ENCODE measurements at places on chromosomes 3 and 15.

DNA sequence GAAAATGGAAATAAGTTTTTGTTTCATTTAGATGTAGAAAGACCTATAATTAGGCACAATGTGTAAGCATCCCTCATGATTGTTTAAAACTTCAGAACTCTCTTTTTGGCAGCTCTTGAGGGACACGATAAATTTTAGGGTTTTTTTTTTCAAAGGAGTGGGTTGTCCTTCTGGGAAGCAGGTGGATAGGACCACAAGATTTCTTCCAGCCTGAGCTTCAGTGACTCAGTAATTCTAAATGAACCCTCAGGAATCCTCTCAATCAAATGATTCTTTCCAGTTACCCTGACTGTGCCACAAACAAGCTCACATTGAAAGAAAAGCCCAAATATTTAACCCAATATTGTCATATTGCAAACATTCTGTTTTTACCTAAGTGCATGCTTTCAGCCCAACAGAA is 45.1 kb downstream of the COL8A1 start:
- DNase-seq = no peak

DNA sequence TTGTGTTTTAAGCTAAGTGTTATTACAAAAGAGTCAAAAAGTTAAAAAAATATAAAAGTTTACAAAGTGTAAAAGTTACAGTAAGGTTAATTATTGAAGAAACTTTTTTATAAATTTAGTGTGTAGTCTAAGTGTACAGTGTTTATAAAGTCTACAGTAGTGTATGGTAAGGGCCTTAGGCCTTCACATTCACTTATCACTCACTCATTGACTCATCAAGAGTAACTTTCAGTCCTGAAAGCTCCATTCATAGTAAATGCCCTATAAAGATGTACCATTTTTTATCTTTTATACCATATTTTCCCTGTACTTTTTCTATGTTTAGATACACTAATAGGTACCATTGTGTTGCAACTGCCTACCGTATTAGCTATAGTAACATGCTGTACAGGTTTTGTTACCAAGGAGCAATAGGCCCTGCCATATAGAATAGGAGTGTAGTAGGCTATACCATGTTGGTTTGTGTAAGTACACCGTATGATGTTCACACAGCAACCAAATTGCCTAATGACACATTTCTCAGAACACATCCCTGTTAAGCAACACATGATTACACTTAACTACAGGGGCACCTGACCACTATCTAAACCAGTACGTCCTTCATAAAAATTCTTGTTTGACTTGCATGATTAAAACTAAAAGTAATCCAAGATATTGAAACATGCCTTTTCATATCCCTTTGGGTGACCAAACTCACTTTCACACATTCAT is 17.2 kb downstream of the RAD18 start:
- no peak for DNase-seq

DNA sequence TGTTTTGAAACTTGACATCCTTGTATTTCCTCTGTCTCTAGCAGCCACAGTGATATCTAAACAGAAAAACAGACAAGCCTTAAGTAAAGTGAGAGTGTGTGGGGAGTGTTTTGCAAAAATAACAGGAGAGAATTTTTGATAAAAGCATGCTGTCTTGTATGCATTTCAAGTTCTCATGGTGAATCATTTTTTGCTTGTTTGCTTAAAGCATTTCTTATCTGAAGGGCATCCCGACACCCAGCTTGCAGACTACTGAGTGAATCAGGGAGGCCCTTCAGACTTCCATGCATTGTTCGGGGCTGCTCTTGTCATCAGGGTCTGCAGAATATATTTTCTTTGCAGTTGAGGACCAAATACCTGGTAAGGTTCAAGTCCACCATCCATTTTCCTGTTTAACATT is 8.5 kb downstream of the CGNL1 start:
- no peak for DNase-seq

DNA sequence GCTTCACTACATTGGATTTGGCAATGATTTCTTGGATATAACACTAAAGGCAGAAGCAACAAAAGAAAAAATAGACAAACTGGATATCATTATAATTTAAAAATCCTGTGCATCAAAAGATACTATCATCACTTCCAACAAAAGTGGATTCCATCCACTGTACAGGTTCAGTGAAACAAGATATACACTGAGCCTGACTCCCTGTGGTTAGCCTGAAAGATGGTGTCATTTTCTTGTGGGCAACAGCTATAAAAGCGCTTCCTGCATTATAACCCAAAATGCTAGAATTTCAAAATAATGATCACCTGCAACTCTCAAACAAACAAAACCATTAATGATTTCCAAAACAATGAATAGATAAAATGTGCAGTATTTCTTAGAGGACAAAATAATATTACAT is 39.6 kb upstream of the TBC1D23 start:
- DNase-seq = no peak

DNA sequence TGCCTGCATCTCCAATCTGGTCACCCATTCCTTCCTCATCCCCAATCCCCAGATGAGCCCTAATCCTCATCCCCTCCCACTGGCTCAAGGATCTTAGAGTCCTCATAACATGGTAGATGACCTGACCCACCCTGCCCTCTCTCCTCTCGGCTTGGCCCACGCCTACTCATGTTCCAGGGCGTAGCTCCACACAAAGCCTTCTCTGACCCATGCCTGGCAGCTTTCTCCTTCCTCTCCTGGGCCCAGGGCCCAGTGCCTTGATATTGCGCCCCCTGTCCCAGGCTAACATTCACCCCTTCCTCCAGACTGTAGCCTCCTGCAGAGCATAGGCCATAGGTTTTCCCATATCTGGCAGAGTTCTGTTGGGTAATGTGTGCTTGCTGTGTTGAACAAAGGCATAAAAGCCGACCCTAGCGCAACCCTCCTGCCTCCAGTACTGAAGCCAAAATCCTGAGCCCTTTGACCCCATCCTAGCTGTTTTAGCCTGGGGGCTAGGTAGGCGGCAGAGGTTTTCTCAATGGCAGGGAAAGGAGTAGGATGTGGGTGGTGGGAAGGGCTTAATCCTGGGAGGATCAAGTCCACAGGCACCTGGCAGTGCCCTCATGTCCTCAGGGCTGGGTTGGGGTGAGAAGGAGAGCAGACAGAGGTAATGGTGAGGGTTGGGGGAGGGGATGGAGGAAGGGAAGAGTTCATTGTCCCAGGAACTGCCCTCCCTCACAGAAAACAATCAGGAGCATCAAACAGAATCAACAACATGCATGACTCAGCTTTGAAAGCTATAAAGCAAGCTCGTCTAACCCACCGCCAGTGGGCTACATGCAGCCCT is 35.5 kb downstream of the MESD start:
- DNase-seq = no peak

- no peak for DNase-seq
Measured at GRCh38 chr15:96670389-96670788, 339.9 kb downstream of the NR2F2 start.

DNA sequence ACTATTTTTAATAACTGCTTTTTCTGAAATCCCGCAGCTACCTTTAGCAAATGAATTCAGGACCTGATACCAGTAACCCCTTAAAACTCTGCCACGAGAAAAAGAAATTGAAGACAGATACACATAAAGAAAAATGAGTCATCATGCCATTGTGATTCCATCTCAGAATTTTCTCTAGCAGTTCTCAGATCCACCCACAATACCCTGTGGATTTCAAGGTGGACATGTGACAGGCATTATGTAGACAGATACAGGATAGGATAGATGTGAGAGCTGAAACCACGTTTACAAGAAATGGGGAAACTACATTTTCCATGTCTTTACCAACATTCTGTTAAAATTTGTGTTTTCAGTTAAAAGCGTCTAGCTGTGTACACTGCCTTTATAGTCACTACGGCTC is 291.9 kb upstream of the NR2F2 start:
- no peak for DNase-seq

DNA sequence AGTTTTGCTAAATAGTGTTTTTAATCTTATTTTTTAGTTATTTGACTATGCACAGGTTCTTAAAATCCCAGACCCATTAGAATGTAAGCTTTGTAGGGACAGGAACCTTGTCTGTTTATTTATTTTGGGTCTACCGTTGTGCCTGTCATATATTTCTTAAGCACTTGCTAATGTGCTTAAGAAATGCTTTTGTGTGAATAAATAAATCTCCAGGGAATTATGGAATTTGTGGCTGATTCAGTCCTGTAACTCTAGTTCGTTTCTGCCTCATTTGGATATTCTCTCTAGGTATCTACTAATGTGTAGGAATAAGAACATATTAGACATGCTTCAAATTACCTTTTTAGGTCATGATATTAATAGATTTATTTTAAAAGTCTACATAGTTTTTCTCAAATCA is 161.6 kb downstream of the LPP start:
- no peak for DNase-seq

GRCh38 chr3:50393061-50393460 is 33.7 kb upstream of the TMEM115 start:
- no peak for DNase-seq

DNA sequence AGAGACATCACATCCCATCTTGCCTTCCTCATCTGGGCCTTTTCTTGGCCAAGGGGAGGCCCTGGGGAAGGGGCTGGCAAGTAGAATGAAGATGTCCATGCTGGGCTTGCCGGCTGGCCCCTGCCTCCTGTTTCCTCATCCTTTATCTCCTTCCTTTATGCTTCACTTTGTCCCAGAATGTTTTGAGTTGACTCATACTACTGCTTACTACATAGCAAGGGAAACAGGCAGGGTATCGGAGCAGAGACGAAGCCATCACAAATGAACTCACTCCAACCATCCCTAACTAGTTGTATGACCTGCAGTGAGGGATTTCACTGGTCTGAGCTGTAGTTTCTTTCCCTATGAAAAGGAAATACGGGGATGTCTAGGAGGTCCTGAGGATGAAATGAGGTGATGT is 66.0 kb downstream of the CHDH start:
- no peak for DNase-seq

DNA sequence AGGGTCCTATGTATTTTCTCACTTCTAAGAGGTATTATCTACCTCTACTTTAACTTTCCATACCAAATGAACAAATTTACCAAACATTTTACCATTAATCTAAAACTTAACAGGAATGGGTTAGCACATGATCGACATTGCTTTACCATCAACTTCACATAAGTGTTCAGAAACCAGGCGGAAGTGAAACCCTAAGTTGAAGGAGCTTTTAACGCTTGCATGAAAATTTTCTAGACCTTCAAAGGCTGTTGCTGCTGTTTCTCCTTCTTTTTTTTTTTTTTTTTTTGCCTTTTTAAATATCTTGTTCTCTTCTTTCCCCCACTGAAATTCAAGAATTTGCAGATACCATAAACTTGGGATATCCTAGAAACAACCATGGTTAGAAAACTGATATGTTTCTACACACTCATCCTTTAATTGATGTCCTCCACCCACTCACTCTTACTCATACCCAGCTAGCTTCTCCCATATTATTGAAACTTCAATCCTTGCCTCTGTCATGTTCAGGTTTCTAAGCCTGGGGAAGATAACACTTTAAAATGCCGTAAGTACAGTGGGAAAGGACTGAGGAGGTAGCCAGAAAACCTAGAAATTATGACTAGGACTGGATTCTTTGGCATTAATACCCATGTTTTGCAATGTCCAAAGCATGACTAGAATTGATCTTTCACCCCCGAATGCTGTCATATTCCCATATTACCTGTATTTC is 24.7 kb downstream of the MYO5A start:
- no peak for DNase-seq

GRCh38 chr3:141094790-141095545 is 43.8 kb downstream of the SPSB4 start:
- DNase-seq = peak; percentile 86

- no peak for DNase-seq
Measured at GRCh38 chr3:149174901-149175300, 45.5 kb downstream of the HPS3 start.

DNA sequence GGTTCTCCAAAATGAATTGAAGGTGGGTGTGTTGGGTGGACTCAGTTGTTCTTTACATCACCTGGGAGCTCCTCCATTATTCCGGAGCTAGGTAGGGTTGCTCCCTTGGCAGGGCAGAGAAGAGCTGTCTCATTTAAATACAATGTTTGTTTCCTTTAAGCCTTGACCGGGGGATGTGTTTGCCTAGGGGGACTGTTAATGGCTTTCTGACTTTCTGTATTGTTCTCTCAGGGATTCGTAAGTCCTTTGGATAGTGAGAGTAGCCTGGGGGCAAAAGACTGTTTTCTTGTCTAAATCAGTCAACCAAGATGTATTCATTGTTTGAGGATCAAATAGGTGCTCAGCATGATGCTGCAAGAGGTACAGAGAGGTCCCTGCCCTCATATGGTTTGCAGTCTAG is 71.1 kb downstream of the CDAN1 start:
- no peak for DNase-seq

- no peak for DNase-seq
Measured at GRCh38 chr3:14456794-14457193, 54.4 kb downstream of the SLC6A6 start.

DNA sequence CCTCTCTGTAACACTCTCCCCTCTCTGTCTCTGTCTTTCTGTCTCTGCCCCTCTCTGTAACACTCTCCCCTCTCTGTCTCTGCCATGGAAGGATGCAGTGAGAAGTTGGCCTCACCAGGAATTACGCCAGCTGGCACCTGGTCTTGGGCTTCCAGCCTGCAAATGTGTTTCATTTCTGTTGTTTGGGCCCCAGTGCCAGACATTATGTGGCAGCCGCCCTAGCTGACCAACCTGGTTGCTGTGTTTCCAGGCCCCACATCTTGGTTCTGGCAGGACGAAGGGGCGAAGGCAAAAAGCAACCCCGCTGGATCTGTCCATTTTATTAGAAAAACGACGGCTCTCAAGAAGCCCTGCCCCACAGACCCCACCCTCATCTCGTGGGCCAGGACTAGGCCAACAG is 5.2 kb upstream of the ZXDC start:
- no peak for DNase-seq

- DNase-seq = no peak
Measured at GRCh38 chr15:90685591-90686434, 31.3 kb upstream of the BLM start.

GRCh38 chr15:52546031-52546751 is 17.5 kb upstream of the MYO5A start:
- no peak for DNase-seq

DNA sequence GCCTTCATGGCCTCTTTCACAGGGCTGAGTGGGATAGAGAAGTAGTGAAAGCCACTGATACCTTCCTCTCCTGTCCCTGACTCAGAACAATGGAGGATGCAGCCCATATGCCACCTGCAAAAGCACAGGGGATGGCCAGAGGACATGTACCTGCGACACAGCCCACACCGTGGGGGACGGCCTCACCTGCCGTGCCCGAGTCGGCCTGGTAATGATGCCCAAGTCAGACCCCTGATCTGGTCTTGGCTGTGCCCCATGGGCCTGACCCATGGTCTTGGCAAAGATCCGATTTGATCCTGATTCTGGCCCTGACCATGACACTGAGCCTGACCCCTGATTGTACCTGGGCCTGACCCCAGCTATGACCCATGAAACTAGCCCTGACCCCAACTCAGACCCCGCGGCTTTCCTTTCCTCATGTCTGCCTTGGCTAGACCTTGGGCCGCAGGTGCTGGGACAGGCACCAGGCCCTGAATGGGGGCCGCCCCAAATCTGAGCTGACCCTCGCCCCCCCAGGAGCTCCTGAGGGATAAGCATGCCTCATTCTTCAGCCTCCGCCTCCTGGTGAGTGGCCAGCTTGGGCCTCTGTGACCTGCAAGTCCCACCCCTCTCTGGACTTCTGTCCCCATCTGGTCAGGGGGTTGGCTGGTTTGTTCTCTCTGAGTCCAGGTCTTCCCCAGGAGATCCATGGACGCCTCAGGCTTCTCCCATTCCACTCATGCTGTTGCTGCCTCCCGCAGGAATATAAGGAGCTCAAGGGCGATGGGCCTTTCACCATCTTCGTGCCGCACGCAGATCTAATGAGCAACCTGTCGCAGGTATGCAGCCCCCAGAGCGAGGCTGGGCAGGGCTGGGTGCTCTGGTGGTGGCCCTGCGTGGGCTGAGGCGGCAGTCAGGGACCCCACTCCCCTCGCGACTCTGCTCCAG is 15.6 kb downstream of the NT5DC2 start:
- no peak for DNase-seq

- no peak for DNase-seq
Measured at GRCh38 chr3:21804330-21804729, 53.3 kb upstream of the ZNF385D start.
